Neural progenitor cell (in vitro differentiated cells): ENCODE measurements at places on chromosomes 7 and 10. TPM values are rescaled to one million over a fixed set of nuclear protein-coding genes. Genes with fewer than 3 reads are reported as not detected.

Gene ANXA11
- total RNA-seq = 2.7 and 7.3 TPM in 2 replicates

Gene OPALIN
- total RNA-seq = not detected in 2 replicates

- no peak for DNase-seq
Observed at GRCh38 chr10:60480865-60481563, 91.3 kb upstream of the ANK3 start.

DNA sequence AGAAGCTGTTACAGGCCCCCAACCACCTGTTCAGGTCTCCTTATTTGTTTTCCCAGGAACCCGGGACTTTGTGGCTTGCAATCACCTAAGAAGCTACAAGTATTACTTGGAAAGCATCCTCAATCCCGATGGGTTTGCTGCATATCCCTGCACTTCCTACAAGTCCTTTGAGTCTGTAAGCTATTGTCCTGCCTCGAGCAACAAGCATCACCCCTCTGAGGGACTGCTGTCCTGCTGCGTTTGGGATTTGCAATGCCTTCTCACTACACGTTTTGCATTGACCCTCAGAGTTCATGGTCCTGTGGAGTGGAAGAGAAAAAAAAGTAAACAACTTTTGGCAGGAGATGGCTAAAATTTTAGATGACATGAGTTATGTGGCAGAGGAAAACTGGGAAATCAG is 9.2 kb downstream of the PNLIPRP1 start:
- no peak for DNase-seq

Gene AEBP1
- total RNA-seq = 4.5 and 16.7 TPM in 2 replicates

Gene THSD7A
- total RNA-seq = 0.22 and 0.28 TPM in 2 replicates

DNA sequence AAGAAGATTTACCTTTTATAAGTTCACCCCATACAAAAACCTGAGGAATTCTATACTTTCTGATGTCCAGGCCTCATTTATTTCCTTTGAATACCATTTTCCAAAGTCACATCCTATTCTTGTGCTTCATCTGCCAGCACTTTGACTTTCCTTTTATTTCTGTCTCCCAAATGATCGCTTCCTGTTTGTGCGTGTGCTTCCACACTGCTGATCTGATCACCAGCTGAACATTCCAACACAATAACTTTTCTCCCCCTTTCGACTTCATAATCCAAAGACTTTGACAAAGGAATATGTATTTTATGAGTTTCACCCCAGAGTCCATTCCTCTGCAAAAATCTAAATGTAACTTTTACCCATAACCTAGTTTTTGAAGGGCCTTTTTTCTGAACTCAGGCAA is 3.1 kb downstream of the ELAPOR2 start:
- DNase-seq = no peak

DNA sequence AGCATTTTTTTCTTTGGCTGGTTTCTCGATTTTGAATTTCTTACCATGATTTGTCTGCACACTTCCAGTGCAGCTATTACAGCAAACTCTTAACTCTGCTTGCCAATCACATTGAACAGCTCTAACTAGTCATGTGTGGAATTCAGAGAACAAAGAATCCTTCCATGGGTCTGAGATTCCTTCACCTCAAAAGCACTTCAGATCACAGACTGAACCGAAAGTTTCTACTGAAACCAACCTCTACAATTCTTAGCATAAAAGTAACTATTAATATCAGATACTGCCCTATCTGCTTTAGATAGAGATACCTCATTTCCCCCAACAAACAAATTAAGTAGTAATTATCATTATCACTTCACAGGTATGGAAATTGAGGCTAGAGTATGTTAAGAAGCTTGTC is 56.5 kb upstream of the SP4 start:
- DNase-seq = peak; percentile 39

DNA sequence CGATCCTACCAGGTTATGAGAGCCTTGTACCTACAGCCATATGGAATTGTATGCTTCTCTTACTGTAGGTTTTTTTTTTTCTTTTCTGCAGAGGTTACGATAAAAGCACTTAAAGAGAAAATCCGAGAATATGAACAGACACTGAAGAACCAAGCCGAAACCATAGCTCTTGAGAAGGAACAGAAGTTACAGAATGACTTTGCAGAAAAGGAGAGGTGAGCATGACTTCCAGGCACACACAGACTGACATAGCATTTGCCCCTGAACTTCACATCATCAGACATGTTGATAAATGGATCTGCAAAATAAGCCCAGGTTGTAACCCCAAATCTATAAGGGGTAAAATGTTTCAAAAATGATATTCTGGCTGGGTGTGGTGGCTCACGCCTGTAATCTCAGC is 182.4 kb upstream of the SH2B2 start:
- DNase-seq = no peak

Gene KIAA1549
- total RNA-seq = 4.8 and 9.1 TPM in 2 replicates

DNA sequence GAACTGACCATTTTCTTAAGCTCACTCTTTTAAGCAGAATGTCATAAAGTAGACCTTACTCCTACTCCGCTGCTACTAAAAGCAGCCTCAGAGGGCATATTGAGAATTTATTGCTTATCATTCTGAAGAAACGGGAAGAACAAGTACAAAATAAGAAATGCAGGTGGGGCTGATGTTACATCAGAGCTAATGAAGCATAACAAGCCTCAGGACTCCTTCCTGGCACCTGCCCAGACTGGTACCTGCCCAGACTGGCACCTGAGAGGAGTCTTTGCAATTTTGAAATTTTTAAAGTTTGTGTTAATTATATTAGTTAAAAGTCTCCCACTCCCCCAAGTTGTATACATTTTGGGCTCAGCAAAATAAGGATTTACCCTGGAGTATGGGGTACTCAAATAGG is 162.4 kb downstream of the SEMA3E start:
- DNase-seq = no peak

DNA sequence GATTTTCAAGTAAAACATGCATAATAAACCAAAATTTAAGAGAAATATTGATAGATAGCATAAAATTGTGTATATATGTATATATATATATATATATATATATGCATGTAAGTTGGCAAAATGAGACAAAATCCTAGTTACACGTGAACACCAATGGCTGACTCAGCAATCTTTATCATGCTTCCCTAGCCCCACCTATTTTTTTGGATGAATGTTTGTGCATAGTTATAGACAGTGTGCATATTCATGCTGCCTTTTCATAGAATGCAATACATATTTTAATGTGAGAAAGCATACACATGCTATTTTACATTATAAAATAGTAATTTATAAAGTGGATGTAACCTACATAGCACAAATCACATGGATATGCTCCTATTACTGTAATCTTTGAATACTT is 230.3 kb downstream of the SH2D4B start:
- no peak for DNase-seq
